ENCODE measurements at places on chromosomes 13 and 19.
A peak's percentile ranks its signal among the peaks of the same experiment; 100 is the strongest.

GRCh38 chr19:18292462-18292809, 11.0 kb upstream of the JUND start:
- peak; percentile 82 for DNase-seq

DNA sequence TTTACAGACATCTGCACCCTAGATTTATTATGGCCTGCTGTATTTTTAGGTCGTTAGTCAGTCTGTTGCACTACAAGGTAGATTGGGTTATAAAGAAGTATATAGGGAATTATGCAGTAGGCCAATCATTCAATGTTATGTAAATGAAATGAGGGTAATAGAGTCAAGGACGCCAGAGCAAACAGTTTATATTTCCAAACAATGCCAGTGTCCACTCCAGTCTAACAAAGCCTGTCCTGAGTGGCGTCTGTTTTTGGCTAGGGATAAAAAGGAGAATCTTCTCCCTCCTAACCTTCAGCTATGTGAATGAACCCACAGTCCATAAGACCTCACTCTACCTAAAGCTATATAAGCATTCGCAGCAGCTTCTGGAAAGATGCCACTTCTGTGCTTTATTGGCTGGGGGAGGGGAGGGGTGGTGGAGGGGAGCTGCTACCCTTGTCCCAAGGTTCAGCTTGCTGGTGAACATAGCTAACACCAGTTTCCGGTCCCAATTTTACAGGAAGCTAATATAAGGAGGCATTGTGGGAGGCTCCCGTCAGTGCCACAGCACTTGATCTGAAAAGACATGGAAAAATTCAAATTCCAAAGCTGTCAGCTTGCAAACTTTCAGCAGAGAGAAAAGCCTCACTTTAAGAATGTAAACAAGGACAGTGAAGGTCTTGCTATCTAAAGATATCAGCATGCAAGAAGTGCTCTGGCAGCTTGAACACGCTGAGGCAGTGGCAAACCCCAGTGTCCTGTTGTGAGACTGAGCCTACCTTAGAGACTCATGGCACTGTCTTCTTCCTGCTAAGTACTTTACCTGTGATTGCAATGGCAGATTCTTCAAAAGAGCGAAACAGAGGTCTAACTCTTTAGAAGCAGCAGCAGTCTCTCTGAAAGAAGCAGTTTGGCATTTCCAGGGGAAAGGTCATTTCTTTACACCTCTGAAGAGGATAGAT, 369.9 kb downstream of the PCDH9 start:
- no peak for DNase-seq

GRCh38 chr19:56111601-56112312, 9.3 kb downstream of the ZNF787 start:
- DNase-seq = no peak

- DNase-seq = no peak
Measured at GRCh38 chr19:30133803-30134202, 191.8 kb downstream of the URI1 start.

DNA sequence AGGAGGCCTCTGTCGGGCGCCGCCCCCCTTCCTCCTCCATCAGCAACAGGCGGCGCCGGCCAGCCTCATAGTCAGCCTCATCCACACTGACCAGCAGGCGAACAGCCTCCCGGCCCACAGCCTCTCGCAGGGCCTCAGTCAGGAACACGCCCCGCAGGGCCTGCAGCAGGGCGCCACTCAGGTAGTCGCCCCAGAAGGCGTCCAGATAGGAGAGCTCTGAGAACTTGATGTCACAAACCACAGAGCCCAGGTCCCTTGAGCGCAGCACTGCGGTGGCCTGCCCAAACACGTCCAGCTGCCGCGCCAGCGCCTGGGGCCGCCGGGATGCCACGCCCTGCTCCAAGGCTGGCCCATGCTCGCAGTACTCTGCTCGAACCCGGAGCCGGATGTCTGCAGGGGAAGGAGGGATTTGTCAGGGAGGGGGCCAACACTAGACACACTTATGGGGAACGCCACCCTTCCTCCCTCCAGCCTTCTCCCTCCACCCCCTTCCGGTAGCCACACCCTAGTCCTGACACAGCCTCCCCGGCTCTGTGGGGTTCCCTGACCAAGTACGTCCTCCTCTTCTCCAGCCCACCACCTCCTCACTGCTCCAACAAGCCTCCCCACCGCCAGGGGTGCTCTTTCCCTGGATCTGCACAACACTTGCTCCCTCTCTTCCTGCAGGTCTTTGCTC, 17.9 kb downstream of the DEDD2 start:
- no peak for DNase-seq

DNA sequence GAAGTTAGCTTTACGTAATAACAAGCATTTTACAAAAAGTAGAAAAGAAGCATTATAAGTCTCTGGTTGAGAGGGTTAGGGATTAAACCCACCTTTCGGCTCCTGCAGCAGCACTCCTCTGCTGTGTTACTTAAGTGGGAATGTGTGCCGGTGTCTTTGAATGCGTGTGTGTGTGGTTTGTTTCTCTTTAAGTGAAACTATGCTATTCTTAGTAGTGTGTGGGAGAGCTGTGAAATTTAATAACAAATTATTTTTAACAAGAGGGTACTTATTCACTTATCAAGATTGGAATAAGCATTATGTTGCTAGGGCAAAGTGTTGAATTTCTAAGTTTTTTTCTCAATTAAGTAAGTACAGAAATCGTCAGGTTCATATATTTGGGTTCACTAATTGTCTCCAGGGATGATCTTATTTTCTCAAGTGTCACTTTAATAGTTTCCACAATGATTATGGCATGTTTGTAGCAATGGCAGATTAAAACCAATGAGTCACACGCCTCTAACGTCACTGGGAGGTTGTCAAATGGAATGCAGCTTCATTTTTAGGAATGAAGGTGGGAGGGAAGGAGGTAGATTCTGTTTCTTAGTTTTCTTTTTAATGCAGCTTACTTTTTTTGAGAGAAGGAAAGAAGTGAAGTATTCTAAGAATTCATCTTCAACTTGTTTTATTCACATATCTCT, 151.3 kb downstream of the LMO7 start:
- DNase-seq = no peak

- DNase-seq = no peak
Measured at GRCh38 chr13:97904059-97904458, 49.4 kb upstream of the IPO5 start.

DNA sequence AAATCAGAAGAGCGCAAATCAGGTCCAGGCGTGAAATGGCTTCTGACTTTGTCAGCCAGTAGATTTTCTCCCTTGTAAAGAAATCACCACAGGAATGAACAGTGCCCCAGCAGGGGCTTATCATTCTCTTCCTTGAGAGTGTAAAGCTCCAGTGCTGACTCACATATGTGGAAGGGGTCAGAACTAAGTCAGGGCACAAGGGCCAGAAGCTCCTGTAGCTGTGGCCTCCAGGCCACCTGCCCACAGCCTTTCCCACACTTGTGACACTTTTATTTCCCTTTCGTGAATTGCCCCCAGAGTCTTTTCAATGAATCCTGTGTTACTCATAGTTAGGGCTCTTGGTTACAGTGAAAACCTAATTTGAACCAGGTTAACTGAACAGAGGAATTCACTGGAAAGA, 99.6 kb downstream of the SUCLA2 start:
- no peak for DNase-seq

DNA sequence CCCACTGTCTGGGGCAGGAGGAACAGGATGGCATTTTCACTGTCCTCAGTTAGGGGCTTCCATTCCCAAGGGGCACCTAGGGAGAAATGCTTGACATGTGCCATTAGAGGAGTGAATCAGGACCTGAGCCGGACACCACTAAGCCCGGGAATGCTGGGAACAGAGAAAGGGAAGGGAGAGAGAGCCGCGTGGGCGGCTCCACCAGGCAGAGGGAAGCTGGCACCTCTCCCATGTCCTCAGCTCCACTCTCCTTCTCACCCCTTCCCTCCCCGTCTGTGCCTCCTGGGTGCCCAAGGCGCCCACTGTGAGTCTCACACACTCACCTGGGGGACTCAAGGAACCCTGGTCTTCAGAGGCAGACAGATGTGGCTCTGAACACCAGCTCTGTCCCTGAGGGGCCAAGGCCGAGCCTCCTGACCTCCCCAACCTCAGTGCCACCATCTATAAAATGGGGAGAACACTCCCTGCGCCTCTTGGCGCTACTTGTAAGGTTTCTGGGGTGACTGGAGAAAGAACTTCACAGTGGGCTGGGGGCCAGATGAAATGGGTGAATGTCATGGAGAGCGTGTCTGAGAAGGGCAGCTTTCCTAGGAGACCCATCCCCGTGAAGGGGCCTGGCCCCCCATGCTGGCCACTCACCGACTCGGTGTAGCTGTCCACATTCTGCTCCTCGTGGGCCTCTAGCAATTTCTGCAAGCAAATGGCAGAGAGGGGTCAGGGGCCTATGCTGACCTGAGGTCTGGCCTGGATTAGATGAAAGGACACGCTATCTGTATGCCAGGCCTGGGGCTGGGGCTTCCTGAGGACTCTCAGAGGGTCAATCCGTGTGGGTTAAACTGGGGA, 5.3 kb upstream of the KPTN start:
- no peak for DNase-seq

DNA sequence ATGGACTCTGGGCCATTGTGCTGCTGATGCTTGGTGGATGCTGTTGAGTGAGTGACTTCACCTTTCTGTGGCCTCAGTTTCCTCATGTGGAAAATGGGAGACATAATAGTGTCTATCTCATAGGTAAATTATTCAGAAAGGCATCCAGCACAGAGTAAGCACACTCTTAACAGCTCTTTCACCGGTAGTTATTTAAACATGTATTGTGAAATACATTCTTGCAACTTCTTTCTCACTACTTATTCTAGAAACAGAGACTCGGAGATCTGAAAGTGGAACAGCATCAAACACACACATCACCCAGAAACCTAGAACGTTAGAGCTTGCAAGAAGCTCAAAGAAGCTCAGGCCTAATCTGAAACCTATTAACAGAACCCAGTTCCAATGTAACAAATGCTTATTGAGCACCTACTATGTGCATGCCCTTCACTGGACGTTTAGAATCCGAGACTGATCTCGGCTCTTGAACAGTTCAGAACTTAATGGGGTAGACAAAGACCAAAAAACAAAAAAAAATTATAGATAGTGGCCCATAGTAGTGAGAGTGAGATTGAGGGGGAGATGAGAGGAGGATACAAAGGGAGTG, 4.1 kb downstream of the ZSWIM9 start:
- DNase-seq = no peak

- no peak for DNase-seq
Measured at GRCh38 chr19:23971598-23971997, 56.9 kb downstream of the ZNF726 start.

GRCh38 chr19:49912965-49913685, 15.9 kb upstream of the ATF5 start:
- no peak for DNase-seq

- DNase-seq = no peak
Measured at GRCh38 chr13:40069173-40070044, 413.9 kb downstream of the COG6 start.

DNA sequence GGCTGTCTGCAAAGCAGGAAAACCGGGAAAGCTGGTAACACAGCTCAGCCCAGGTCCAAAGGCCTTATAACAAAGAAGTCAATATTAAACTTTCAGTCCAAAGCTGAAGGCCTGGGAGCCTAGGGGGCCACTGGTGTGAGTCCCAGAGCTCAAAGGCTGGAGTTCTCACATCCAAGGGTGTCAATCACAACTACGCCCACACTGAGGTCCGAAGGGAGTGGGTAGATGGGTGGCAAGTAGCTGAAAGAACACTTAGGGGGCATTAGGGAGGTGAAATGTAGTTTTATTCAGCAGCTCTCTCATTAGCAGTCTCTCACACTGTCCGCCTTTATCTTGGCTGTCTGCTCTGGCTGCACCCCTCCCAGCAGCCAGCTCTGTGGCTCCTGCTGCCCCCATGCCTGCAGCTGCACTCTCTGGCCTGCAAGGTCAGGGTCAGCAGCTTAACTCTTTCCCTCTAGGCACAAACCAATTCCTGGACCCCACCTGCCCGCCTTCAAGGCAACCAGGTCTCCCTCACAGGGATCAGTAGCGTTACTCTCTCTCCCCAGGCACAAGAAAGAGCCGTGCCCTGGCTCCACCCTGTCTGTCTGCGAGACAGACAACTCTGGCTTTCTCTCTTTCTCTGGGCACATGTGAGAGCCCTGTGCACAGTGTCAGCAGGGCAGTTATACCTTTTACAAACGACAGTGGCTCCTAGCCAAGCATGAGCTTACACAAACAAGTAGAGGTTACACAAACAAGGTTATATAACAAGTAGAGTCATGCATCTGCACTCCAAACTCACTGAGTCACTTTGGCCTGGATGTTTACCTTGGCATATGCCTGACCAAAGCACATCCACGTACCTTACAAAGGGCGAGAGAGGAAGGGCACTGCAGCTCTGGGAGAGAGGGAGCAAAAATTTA, 249.4 kb upstream of the PCDH20 start:
- no peak for DNase-seq

DNA sequence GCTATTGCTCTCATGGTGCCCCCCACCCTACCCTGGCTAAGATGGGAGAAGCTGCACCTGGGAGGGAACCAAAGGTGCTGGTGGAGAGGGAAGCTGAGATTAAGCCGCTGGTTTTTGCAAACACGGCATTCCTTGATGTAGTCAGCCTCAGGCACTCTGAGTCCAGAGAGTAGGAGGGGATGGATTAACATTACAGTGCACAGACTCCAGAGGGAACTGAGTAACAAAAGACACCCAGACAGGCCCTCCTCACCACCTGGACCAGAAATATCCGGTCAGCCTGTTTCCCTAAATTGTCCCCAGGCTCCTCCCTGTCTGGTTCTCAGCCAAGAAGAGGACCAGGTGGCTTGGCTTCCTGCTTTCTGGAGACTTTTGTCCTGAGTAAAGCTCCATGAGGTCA, 28.9 kb upstream of the PABPC3 start:
- no peak for DNase-seq

- peak; percentile 23 for DNase-seq
Measured at GRCh38 chr13:25990801-25991200, 61.0 kb downstream of the SHISA2 start.

DNA sequence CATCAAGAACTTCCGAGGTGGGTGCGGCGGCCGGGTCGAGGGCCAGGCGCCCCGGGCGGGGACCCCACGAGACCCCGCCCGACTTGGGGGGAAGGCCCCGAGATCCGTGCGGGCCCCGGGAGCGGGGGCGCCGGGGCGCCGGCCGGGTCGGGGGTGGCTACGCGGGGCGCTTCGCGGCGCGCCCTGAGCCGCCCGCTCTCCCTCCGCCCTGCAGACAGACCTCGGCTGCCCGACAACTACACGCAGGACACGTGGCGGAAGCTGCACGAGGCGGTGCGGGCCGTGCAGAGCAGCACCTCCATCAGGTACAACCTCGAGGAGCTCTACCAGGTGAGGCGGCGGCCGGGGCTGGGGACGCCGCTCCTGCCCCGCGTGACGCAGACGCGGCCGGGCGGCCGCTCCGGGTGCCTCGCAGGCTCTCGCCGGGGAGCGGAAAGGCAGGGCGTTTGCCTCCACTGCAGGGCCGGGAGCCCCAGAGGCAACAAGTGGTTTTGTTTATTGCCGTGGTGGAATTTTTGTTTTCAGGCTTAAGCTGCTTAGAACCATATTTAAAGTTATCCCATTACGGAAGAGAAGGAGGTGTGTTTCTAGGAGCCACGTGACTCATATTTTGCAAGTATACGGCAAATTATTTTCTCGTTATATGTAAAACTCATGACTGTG, 477 bp downstream of the CUL4A start:
- DNase-seq = peak; percentile 76

- DNase-seq = peak; percentile 29
Measured at GRCh38 chr19:31504221-31504620, 155.0 kb upstream of the TSHZ3 start.

Measured in H1 (cell line).